Activated naive CD4-positive, alpha-beta T cell treated with anti-CD3 and anti-CD28 coated beads for 36 hours (primary cell): ENCODE measurements at places on chromosomes 3 and 15. TPM values are rescaled to one million over a fixed set of nuclear protein-coding genes. Genes with fewer than 3 reads are reported as not detected.

Gene OR5K1
- not detected for total RNA-seq

Gene CAMK2N2
- not detected for total RNA-seq

Gene CLDND1
- 91.7 TPM for total RNA-seq

Gene THBS1
- total RNA-seq = 0.20 TPM

Gene PLXNA1
- total RNA-seq = 5.0 TPM

Gene CX3CR1
- not detected for total RNA-seq

Gene CLDN1
- total RNA-seq = 0.88 TPM

Gene C15orf62
- total RNA-seq = 0.33 TPM

Gene LYZL4
- not detected for total RNA-seq

Gene RTP3
- total RNA-seq = not detected

Gene ST8SIA2
- not detected for total RNA-seq

Gene ANAPC13
- total RNA-seq = 42.6 TPM

Gene IL17RD
- total RNA-seq = not detected

Gene GPR87
- not detected for total RNA-seq

Gene DOCK3
- total RNA-seq = 1.7 TPM

Gene GOLGA8G
- total RNA-seq = not detected

Gene LARP6
- not detected for total RNA-seq

Gene FGF7
- total RNA-seq = not detected

Gene SLC28A2
- not detected for total RNA-seq

Gene SLC51B
- not detected for total RNA-seq

Gene DNAH1
- 9.4 TPM for total RNA-seq

Gene SLC2A2
- total RNA-seq = not detected

Gene LRRN1
- total RNA-seq = 0.49 TPM

Gene ITIH1
- not detected for total RNA-seq
